ENCODE measurements at places on chromosomes 2 and 18. TPM values are rescaled to one million over a fixed set of nuclear protein-coding genes. Genes with fewer than 3 reads are reported as not detected.

DNA sequence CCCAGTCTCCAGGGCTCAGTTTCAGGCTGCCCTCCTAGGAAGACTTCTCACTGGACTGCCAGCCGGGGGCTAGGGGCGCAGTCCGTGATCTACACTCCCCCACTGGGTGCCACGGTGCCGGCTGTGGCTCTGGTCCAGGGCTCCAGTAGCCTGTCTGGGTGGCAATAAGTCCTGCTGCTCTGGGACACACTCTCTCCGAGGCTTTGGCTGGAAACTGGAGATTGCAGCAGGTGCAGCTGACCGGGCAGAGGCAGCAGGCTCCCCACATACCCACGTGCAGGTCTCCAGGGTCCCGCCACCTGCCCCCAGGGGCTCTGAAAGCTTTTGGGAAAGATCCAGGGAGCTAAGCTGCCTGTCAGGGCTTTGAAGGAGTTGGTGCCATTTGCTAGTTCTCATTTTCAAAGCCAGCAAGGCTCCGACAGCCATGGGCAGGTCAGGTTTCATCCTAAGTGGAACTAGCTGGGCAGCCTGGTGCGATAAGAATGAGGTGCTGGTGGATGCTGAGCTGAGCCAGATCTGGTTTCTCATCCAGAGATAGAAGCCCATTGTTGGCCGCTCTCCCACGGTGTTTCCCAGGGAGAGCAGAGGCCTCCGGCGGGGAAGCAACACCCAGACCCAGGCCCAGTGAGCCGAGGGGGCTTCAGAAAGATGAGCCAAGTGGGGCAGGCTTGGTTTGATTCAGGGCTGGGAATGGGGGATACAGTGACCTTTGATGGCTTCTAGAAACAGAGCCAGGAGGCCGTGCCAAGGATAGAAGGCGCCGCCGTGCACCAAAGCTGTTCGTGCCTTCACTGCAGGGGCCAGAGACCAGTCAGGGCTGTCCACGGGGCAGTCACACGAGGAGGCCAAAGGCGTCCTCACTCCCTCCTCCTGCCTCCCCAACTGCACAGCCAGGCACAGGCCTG, 141.7 kb upstream of the GPC1 start:
- no peak for DNase-seq

DNA sequence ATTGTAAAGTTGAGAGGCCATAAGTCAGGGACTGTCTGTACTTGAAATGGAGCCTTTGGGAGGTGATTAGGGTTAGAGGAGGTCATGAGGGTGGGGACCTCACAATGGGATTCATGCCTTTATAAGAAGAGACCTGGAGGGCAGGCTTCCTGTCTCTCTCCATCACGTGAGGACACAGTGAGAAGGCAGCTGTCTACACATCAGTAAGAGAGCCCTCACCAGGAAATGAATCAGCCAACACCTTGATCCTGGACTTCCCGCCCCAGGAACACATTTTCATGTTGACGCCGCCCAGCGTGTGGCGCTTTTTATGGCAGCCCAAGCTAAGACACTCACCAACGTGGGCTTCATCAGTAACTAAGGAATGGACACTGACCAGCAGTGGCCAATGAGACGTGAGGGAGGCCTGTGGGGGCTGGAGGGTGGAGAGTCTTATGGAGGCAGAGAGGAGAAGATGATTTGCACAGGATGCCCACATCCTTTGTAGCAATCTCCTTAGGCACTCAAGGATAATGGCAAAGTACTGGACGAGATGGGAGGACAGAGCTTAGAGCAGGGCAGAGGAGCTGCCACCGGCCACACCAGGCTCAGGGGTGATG, 162.7 kb downstream of the EIPR1 start:
- peak; percentile 10 for DNase-seq

- peak; percentile 17 for DNase-seq
These were observed 78.0 kb upstream of the SERTAD2 start for GRCh38 chr2:64731746-64732145.

- no peak for DNase-seq
These were observed 28.2 kb downstream of the ACMSD start for GRCh38 chr2:134866498-134867099.

The RAB6D gene
- total RNA-seq = not detected

DNA sequence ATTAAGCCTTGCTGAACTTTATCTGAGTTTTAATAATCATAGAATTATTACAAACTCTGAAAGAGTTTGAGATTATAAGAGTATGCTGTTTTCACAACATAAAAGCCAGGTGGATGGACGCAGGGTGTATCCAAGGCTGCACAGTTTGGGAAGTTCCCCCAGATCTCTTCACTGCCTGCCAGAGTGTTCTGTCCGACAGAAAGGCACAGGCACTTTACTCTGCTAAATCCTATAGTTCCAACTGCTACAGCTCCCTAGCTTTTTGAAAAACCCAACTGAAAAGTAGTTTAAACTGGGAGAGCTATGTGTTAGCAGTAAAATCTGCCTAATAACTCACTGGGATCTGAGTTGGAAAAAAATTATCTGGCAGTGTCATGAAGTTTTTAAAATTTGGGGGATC, 38.0 kb downstream of the MFSD6 start:
- DNase-seq = no peak

DNA sequence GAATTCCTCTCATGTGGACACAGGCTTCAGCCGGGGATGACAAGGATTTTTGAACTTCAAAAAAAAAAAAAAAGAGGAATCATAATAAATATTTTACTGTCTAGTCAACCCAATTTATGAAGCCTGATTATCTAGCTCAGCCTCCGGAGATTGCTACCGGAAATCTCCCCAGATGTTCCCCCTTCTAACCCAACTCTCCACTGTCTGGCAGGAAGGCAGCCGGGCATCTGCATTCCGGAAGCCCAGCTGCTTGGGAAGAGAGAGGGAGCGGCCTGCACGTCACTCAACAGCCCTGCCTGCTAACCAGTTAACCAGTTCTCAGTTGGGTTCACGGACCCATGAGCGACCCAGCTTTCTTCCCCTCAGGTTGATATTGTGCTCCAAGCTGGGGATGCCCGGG, 87.2 kb upstream of the POU3F3 start:
- no peak for DNase-seq

- peak; percentile 34 for DNase-seq
These were observed 4.2 kb downstream of the STAMBP start for GRCh38 chr2:73832930-73833329.

GRCh38 chr2:22991844-22992243, 393.1 kb upstream of the KLHL29 start:
- no peak for DNase-seq

GRCh38 chr2:48419884-48420511, 110.0 kb upstream of the STON1 start:
- DNase-seq = no peak

The USP14 gene
- 22.0 TPM for total RNA-seq

The DLGAP1 gene
- 0.17 TPM for total RNA-seq

The NDC80 gene
- 9.0 TPM for total RNA-seq

DNA sequence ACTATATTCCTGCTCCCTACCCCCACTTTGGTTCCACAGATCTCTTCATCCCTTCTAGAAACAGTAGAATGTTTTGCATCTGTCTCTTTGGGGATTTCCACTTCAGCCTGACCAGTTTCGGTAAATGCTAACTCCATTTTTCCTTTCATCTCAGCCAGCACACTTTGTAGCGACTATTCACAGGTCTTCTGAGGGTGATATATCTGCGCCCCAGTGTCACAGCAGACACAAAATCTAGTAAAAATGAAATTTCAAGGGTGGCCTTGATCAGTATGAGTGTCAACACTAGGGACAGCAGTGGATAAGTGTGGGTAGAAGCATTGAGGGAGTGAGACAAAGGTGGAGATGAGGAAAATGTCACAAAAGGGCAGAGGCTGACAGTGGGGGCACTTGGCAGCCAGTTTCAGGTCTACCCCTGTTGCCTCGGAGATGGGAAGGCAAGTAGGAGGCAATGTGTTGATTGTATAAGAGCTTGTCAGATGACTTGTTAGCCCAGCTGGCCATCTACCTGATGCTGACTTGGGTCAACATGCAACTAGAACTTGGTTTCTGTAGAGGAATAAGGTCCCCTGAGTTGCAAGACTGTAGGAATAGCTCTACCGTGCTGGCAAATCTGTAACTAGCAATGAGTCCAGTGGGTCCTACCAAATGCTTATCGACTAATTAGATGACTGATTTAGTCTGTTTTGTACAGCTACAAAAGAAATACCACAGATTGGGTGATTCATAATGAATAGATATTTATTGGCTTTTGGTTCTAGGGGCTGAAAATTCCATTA, 60.7 kb downstream of the CXCR4 start:
- DNase-seq = no peak

- no peak for DNase-seq
These were observed 47.8 kb upstream of the NT5C1B start for GRCh38 chr2:18637196-18637595.

GRCh38 chr2:156800781-156801361, 364.7 kb downstream of the GPD2 start:
- no peak for DNase-seq

GRCh38 chr2:217930761-217931563, 71.8 kb downstream of the TNS1 start:
- DNase-seq = no peak

GRCh38 chr18:33821503-33821902, 243.5 kb downstream of the ASXL3 start:
- DNase-seq = no peak

The CCL20 gene
- total RNA-seq = 1.0 TPM

DNA sequence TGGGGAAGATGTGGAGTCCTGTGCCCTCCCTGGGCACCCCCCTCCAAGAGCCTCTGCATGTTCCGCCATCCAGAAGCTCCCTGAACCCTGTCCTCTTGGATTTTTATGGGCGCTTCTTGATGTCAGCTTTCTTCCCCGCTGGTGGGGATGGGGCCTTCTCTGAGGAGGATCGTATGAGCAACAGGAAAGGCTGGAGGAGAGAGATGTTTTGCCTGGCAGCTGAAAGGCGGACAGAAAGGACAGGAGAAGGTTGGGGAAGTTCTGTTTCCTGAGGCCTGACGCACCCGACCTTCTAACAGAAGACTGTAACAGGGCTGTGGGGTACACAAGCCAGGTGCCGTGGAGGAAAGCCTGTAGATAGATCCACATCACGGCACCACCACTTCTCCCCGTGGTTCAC, 238.8 kb downstream of the LDLRAD4 start:
- peak; percentile 59 for DNase-seq

The VIL1 gene
- not detected for total RNA-seq

DNA sequence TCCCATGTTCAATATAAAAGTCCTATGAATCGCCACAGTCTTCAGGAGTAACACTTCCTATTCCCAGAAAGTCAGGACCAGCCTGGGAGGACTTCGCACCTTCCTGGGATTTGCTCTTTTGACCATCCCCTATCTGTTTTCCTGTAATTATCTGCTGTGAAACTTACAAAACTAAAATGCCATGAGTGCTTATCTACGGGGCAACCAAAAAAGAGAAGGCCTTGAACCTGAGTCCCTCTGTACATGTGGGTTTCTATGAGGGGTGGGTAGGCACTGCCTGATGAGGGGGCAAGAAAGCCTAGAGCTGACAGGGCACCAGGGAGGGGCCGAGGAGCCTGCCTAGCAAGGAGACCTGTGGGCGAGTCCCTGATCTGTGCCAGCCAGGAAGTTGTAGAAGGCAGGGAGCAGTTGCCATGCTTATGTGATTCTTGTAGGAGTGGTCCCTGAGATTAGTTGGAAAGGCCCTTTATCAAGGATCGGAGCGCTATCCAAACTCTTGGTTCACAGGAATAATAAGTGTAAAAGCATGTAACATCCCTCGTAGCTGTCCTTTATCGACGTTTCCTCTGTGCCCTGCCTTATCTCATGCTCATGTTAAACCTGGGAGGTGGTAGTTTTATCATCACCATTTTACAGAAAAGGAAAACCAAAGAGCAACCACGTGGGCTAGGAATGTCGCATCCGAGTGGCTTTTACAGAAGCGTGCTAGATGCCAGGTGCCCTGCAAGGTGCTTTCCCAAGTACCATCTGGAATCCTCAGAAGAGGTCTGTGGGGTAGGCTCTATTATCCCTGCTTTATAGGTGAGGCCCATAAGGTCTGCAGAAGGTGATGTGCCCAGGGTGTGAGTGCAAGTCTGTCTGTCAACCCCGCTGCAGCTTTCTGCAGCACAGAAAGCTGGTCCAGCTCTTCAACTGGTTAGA, 111.8 kb downstream of the B3GNT2 start:
- no peak for DNase-seq

The HSPD1 gene
- total RNA-seq = 307 TPM

- no peak for DNase-seq
These were observed 90.7 kb downstream of the DPP4 start for GRCh38 chr2:161983331-161983651.

- peak; percentile 38 for DNase-seq
These were observed 1.3 kb downstream of the PTMA start for GRCh38 chr2:231709636-231709980.

DNA sequence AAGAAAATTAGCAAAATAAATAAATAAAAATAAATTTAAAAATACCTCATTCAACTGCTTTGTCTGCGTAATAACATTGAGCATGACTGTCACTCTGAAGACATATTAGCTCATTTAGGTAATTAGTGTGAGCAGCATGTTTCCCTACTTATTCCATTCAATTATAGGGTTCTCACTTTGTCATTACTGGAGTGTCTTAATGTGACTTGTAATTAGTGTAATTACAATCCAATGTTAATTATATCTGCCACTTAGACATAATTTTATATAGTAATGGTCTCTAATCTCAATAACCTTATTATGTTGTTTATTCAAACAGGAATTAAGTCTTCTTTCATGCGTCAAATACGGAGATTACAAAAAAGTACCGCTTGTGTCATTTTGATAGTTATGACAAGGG, 893.9 kb upstream of the ACVR2A start:
- DNase-seq = no peak

DNA sequence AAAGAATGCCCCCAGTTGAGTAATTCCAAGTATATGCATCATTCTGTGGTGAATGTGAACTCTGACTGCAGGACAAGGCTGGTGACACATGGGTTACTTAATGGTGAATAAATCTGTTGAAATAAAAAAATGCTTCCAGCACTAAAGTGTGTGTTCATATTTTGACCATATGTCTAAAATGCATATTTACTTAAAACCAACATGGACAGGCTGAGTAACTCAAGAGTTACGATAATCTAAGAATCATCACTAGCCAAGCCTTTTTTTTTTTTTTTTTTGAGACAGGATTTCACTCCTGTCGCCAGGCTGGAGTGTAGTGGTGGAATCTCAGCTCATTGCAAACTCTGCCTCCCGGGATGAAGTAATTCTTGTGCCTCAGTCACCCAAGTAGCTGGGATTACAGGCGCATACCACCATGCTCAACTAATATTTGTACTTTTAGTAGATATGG, 47.1 kb upstream of the CCBE1 start:
- no peak for DNase-seq

- no peak for DNase-seq
These were observed 156.8 kb downstream of the VAPA start for GRCh38 chr18:10070561-10071000.
